ENCODE measurements at places on chromosomes 1 and 21.

- DNase-seq, result no peak
These were observed 42.8 kb upstream of the ARTN start for GRCh38 chr1:43890815-43891214.

GRCh38 chr1:23930861-23931490, 17.8 kb upstream of the CNR2 start:
- no peak for DNase-seq

DNA sequence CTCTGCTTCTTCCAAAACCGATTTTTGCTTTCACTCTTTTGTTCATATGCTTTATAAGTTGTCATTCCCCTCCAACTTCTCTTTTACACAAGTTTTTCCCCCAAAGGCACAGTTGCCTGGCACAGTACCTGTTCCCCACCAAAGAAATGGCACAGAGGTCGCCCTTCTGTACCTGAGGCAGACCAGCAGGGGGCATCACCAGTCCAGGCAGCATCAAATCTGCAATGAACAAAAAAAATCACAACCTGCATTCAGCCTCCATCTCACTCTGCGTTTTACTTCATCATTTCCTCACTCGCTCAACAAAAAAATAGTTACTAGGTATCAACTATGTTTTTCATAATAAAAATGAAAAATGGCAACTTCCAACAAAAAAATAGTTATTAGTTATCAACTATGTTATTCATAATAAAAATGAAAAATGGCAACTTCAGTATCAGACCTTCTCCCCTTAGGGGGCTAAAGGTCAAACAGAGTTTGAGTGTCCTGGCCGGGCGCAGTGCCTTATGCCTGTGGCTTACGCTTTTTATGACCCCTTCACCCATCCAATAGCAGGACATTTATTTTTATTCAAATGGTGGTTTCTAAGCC, 4.1 kb downstream of the EIF2D start:
- peak; percentile 42 for DNase-seq

DNA sequence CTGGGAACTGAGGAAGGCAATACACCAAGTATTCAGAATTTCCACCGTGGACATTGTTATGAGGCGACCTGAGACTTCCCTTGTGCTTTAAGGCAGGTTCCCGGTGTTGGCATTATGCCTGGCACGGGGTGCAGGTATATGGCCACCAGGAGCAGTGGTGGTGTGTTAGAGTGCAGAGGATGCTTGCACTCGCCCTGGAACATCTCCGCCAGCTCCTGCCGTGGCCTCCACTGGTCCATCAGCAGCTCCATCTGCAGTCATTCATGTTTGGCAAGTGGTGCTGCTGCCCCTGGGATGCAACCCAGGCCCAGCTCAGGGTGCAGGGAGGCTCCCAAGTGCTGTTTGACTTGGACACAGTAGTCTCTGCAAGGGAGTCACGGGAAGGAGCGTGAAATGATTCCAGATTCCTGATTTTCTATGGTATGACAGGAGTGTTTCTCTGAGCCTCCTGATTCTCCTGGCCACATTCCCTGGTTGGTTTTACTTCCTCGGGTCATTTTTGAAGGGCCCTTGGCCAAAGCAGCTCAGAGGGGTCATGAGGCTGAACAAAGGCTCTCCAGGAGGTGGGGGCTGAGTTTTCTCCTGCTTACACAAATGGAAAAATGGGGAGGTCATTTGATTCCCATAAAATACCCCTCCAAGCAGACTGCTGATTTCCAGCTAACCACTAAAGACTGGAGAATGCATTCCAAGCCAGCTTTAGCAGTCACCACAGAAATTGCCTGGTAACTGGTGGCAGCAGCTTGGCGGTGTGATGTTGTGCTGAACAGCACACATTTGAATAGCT, 60.4 kb upstream of the PSEN2 start:
- DNase-seq, result no peak

- DNase-seq, result no peak
These were observed 157.3 kb downstream of the CLIC6 start for GRCh38 chr21:34825948-34826548.

DNA sequence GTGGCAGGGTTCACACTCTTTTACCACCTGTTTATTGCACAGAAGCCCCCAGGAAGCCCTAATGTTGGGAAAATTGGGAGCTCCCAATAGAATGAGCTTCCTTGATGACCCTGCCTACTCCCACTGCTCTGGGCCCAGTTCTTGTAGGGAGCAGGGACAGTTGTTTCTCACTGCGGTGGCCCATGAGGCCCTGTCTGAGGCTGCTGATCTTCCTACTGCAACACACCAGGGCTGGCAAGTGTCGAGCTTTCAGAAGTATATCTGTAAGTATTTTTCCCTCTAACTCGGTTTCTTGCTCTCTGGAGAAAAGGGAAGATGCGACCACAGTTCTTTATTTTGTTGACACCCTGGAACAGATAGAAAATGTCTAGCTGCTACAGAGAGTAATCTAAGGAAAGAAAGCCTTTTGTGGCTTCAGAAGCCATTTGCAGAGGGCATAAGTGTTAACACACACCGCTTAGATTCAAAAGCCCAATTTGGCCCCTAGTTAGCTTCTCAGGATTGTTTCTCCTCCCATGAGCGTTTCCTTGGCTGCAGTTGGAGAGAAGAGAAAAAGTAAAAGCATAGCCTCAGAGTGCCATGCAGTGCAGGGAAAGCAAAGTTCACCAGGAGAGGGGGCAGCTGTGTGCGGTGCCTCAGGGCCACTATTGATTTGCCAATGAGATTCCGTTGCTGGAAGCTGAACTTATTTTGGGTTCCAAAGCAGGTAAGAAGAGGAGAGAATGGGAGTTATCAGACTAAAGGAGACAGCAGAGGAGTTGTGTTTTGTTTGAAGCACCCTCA, 102.6 kb downstream of the SELENOF start:
- no peak for DNase-seq

DNA sequence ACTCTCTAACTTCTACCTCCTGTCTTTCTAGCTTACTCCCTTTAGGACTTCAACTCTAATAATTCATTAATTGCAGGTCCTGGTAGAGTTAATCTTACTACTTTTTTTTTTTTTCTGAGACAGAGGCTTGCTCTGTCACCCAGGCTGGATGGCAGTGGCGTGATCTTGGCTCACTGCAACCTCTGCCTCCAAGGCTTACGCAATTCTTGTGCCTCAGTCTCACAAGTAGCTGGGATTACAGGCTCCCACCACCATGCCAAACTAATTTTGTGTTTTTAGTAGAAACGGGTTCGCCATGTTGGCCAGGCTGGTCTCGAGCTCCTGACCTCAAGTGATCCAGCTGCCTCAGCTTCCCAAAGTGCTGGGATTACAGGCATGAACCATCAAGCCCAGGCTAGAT, 15.7 kb downstream of the BTBD8 start:
- DNase-seq, result no peak

DNA sequence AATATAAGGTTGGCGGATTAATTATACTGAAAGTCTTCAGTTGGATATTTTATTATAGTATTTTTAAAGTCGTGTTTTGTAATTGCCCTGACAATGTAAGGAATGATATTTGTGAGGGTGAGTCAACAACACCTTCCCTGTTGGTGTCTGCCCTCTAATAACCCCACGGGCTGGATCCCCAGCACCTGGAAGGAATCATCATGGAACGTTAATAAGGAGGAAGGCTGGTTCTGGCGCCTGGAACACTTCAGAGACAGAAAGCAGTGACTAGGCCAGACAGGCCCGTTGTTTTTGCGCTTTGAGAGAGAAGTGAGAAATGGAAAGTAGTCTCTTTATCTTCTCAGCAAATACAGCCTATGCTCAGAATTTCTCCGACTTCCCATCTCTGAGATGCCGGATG, 31.6 kb downstream of the TEX35 start:
- no peak for DNase-seq

DNA sequence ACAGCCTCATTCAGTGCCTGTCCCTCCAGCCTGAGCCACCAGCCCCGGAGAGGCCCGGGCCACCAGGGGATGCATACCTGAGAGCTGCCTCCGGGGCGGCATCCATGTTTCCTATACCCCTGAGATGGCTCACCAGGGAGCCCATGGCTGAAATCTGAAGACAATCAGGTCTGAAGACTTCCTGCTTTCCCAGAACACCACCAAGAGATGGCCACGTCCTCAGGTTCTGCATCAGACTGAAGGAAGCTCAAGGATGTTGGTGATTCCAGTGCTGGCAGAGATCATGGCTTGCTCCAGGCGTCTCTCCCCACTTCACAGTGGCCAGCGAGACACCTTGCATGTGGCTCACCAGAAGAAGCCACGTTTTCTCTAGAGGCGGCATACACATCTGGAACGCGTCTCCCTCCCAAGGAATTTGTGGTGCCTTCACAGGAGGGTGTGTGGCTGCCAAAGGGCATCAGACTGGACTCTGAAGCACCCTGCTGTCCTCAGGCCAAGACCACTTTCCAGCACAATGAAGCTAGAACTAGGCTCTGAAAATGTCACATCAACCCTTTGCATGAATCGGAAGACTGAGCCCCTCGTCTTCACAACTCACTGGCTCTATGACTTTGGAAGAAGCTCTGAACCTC, 170.7 kb upstream of the IRF2BP2 start:
- no peak for DNase-seq

GRCh38 chr1:20165522-20165951, 20.4 kb upstream of the UBXN10 start:
- DNase-seq, result no peak
